Iris pigment epithelial cell (primary cell): ENCODE measurements at places on chromosomes 1 and 21.
A peak's percentile ranks its signal among the peaks of the same experiment; 100 is the strongest.

DNA sequence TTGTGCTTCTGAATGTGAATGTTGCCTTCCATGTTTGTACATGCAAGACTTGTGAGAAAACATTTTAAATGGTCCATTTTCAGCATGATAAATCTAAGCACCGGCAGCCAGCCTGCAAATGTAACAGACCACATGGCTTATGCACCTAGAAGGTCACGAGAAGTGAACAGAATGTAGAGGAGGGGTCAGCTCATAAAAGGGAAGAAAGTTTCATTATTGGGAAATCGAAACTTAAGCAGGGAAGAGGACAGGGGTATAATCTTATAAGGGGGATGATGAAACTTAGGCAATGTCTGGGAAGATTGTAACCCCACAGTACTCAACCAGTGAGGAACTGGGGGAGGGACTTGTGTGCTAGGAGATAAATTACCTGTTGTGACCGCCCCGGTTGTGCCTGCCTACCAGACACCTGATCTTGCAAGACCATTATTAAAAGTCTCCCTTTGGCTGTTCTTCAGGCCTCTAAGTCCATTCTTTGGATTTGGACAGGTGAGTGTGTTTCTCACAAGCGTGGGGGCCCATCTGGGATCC is 37.7 kb upstream of the VN1R5 start:
- DNase-seq = no peak

DNA sequence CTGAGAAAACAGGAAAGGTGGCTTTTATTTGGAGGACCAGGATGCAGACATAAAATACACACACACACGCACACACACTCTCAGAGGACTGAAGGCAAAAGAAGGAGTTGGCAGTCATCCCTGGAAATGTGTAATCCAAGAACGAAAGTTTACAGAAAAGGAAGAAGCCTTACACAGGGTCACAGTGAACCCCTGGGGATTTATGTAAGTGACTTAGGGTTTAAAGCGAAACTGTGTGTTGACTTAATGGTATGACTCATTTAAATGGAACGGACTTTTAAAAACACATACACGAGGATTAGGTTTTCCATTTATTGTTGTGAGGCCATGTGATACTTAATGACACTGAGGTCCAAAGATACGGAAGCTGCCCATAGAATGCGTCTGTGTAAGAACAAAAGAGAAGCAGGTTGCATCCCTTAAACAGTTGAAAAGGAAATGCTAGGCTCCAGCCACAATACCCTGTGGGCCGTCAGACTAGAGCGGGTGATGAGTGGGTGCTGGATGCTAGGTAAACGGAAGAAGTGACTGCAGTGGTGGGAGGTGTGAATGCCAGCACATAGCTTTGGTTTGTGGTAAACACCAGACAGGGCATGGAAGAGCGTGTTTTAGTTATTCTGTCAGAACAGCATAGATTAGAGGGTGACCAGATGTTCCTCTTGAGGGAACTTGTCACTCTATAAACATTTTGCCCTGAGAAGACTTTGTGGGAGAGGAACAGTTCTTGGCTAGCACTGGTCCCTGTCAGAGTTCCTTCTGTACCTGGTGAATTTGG is 21.6 kb upstream of the BCL10 start:
- DNase-seq = peak; percentile 99

DNA sequence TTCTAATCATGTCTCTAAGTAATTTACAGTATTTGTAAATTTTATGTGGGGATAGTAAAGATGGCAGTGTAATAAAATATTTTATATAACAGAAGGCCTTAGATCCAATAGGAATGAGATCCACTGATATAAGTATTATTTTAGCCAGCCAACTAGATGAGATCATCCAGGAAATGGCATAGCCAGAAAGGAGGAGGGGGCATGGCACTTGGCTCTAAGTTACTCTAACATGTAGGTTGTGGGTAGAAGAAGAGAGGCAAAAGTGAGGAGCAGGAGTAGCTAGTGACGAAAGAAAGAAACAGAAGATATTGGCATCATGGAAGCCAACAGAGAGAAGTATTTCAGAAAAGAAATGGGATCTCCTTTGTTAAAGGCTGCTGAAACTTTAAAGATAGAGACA is 426.1 kb downstream of the PTPRC start:
- DNase-seq = no peak

DNA sequence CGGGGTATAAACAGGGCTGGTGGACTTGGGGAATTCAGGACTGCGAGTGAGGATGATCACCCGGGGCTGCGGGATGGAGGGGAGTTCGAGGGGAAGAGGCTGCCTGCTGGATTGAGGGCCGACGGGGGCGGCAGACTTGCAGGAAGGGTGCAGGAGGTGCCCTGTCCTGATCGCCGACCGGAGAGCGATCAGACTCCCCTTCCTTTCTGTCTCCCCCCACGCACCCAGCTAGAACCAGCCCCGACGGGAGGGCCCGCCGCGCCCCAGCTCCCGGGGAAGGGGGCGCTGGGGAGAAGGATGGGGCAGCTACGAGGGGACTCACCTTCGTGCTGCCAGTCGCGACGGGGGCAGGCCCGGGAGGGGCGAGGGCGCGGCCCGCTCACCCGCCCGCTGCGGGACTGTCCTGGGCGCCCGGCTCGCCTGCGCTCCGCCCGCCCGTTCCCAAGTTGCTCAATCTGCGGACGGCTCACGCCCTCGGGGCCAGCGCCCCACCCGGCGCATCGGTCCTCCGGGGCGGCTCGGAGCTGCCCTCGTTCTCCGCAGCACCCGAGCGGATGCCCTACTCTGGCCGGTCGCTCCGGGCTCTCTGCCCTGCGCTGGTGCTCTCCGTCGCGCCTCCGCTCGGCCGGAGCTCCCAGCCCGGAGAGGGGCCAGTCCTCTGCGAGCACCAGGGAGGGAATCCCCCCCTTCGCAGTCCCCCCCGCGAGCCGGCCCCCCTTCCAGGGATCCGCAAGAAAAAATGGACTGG is at the start of gene RSPO1:
TSS of gene RSPO1 (minus strand) at position 649 of the 748 bp plus-strand sequence. CDS start 5,231 bp downstream, outside the sequence.
- DNase-seq = peak; percentile 32

- DNase-seq = no peak
These were observed at the start of gene OR2L13 for GRCh38 chr1:248094884-248095283. TSS of gene OR2L13 (plus strand) at chr1:248095184. CDS start at chr1:248099376, 4,192 bp downstream.

DNA sequence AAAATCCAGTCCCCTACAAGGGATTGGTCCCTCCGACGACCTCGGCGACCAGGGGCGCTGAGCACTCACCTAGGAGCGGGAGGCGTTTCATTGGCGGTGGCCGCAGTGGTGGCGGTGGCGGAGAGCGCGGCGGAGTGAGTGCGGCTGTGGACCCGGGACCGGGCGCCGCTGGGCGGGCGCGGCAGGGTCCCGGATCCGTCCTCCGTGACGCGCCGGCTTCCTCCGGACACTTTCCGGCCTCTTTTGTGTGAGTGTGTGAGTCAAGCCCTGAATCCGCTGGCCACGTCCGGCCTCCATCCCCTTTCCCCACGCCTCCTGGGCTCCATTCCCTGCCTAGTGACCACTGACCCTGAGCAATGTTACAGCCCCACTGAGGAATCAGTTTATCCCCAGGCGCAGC is at the start of gene ADGRL4:
TSS of gene ADGRL4 (minus strand) at position 167 of the 400 bp plus-strand sequence. CDS start at position 91, 76 bp downstream.
- peak; percentile 56 for DNase-seq

DNA sequence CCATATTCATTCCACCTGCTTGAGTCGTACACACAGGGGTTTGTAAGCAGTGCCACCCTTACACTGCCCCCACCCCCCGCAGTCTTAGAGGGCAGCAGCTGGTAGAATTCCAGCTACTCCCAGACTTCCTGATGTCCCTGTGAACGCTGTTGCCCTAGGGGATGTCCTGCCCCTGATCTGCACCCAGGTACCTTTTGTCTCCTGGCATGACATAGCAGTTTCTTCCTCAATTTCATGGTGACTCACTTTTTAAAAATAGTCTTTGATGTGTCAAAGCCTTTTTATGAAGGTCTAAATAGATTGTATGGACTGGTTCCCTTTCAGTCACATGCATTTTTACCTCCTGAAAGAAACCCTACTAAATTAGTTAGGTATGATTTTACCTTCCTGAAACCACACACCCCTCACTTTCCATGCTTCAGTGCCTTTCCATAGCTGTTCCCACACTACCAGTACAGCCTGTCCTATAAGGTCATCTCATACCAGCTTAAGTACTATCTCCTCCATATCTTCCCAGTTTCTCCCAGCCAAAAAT is 76.4 kb downstream of the ST3GAL3 start:
- peak; percentile 45 for DNase-seq

- DNase-seq = no peak
These were observed 27.5 kb downstream of the SERTAD4 start for GRCh38 chr1:210260096-210260495.

DNA sequence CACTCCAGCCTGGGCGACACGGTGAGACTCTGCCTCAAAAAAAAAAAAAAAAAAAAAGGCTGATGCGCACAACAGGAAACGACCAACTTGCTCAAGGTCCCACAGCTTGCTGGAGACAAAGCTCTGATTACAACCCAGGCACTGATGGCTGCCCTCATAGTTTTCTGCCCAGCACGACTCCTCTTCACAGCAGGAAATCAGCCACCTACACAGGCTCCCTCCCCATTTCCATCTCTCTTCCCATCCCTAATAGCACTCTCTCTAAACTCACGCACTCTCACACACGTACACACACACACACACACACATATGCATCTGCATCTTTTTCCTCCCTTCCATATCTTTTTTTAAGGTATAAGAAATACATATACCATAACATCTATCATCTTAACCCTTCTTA is 153.5 kb upstream of the SOD1 start:
- DNase-seq = no peak
